ENCODE measurements at places on chromosomes 2 and 18.

DNA sequence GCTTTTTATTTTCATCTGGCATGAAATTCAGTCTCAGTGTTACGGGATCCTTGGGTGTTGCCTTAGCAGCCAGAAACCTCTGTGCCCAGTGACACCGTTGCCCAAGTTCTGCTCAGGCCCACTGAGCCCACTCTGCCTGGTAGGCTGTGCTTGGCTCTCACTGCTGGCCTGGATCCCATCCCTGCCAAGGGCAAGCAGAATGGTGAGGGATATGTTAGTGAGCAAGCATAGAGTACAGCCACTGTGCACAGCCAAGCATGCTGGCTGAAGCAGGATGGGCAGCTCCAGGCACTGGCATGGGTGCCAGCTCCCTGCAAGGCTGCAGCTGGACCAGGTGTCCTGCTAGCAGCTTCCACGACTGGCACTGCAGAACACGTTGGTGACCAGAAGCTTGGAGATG is 194.7 kb upstream of the TFPI start:
- DNase-seq, result no peak

DNA sequence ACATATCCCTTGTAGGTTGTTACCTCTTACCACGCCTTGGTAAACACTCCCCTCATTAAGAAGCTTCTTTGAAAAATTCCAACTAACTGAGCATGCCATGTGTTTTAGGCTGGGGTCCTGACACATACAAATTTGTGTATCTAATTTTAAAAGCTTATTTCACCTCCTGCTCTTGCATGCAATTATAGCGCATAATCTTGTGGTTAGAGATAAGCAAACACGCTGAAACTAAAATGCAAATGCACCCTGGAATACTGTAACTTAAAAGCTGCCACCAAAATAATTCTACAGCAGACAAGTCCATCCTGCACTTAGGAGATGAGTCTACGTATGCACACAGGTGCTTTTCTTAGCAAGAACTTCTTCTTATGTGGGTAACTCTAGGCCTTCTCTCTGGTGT is 990.2 kb downstream of the TSN start:
- DNase-seq, result no peak

GRCh38 chr2:96267159-96267971 is 1.3 kb downstream of the CIAO1 start:
- peak; percentile 39 for DNase-seq

GRCh38 chr2:152694161-152694661 is 23.1 kb downstream of the PRPF40A start:
- DNase-seq, result no peak

GRCh38 chr18:49751427-49752094 is 61.8 kb downstream of the ACAA2 start:
- DNase-seq, result no peak

DNA sequence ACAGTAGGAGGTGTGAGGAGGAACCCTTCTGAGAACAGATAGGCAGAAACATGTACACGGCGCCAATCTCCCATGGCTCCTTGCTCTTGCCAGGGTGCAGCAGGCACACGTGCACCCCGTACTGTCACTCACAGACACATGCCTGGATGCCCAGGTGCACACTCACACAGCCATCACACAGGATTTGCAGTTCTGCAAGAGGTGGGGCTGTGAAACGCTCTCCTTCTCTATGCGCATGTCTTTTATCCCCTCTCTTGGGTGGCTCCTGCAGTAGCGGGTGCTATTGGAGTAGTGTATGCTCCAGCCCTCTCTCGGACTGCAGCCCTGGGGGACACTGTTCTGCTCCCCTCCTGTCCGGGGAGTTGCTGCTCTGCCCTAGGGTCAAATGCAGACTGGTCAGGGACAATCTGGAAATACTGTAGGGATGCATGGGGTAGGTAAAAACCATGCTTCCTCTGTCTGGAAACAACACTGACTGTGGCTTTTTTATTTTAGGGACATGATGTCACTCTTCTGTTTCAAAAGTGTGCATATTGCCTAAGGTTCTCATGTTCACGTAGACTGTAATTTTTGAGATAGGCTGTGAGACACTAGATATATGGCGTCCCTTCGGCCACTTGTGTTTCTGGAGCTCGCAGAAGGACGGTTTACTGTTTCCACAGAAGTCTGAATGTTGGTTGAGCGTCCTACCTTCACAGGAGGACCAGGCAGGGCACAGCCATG is 118.5 kb downstream of the PRKCE start:
- DNase-seq, result no peak

DNA sequence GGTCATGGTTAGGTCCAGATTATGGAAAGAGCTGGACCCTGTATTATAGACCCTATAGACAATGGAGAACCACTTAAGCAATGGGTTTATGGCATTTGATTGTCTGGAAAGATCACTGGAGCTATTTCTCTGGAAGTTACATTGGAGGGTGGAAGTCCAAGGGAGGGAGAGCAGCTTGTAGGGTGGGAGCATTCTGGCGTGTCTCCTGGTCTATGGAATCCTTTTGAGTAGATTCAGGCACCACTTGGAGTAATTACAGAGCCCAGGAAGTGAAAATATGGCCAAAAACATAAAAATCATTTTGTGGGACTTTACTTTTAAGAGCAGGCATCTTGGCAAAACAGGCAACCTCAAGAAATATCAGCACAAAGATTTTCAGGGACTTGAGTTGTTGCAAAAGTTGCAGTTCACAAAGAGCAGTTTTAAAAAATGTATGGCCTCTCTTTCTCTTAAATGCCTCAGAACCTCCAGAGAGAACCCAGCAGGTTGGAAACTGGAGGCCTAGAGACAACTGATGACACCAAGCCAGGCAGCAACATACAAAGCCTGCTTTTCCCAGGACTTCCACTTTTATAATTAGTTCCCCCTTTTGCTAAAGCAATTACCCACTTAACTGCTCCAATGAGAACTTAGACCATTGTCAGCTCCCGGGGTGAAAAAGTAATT is 331.0 kb downstream of the MYCN start:
- no peak for DNase-seq

DNA sequence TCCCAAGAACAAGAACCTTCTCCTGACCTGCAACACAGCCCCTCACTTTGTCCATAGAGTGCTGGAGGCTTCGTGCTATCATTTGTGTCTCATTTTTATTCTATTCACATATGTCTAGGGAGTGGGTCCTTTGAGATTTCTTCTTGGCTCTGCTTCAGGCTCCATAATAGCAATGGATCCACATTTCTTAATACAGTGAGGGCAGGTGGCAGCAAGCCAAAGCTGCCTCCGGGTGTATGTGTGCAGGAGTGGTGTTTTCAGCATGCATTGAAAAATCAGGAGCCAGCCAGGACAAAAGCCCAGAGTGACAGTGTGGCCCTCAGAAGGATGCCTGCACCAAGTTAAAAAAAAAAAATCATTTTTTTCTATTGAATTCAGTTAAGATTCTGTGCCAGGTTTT is 115.1 kb upstream of the PELI1 start:
- no peak for DNase-seq

DNA sequence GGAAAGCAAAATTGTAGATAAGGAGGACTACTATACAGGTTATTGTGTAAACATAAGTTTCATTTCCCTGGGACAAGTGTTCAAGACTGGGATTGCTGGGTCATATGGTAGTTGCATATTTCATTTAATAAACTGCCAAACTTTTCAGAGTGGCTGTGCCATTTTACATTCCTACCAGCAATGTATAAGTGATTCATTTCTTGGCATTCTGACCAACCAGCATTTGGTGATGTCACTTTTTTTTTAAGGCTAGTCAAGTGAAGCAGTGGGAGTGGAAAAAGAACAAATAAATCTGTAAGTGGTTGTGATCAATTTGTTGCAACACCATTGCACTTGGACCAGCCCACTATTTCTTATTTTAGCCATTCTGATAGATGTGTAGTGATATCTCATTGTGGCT is 5.2 kb upstream of the CHCHD5 start:
- no peak for DNase-seq

DNA sequence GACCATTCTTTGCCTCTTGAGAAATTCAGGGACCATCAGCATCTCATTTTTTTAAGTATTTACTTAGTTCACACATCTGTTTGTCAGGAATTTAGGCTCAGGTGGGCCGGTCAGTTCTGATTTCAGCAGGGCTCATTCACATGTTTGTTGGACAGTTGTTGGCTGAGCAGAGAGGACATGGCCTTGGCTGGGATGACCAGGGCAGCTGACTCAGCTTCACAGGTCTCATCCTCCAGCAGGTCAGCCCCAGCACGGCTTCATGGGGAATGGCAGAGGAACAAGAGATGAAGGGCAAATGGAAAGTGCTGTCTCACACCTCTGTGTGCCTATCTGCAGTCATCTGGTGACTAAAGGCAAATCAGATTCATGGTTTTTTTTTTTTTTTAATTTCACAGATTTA is 136.1 kb upstream of the TMEM200C start:
- no peak for DNase-seq

GRCh38 chr2:201880579-201880978 is 74.2 kb downstream of the CDK15 start:
- DNase-seq, result no peak

DNA sequence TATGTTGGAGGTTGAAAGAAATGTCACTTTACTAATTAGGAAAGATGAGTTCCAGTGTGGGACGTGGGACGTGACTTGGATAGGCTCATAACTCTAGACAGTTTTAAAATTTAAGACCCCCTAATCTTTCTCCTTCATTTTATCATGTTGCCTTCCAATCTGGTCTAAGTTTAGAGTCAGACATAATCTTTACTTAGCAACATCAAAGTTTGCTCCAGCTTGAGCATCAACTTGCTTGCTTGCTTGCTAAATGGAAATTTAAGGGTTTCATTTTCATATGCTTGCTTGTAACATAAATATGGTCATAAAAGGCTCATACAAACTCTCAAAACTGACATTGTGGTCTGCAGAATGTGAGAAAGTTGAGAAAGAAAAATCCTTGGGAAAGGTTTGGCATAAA is 428.9 kb downstream of the EPHA4 start:
- DNase-seq, result no peak

GRCh38 chr18:36095936-36096519 is 28.7 kb upstream of the RPRD1A start:
- DNase-seq, result peak; percentile 71

- no peak for DNase-seq
Measured at GRCh38 chr2:27158468-27158867, 9.7 kb downstream of the TCF23 start.

DNA sequence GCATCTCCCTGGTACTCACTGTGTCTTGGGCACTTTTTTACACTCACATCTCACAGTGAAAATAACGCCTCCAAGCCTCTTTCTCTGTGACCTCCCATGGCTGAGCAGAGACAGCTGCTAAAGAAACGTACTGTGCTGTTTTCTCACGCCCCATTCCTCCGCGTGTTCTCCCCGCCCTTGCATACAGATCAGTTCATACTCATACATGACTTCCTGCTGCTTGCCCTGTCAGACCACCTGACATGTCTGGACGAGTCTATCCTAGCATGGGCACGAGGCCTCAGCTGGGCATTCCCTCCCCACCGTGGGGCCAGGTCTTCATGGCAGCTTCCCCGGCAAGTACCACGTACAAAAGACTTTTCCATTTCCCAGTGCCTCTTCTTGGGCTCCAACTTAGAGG is 21.2 kb upstream of the IL1A start:
- DNase-seq, result no peak

GRCh38 chr2:28451793-28452533 is 43.9 kb upstream of the PLB1 start:
- DNase-seq, result no peak

- DNase-seq, result no peak
Measured at GRCh38 chr2:146950911-146951310, 893.9 kb upstream of the ACVR2A start.

DNA sequence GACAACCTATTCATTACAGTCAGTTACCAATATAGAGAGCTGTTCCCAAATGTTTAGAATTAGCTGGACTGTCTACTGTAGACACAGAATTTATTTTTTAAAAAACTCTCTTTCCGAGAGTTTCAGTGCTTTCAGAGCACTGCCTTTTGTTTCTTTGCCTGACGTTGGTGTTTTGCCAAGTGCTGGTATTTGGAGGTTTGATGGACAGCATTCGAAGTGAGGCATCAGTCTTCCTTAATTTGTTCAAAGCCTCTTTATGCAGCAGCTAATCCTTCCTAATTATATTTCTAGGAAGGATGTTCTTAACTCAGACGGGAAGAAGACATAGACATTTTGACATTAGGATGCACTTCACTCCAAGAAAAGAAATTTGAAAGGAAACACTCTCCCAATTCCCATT is 83.2 kb downstream of the LTBP1 start:
- DNase-seq, result no peak

DNA sequence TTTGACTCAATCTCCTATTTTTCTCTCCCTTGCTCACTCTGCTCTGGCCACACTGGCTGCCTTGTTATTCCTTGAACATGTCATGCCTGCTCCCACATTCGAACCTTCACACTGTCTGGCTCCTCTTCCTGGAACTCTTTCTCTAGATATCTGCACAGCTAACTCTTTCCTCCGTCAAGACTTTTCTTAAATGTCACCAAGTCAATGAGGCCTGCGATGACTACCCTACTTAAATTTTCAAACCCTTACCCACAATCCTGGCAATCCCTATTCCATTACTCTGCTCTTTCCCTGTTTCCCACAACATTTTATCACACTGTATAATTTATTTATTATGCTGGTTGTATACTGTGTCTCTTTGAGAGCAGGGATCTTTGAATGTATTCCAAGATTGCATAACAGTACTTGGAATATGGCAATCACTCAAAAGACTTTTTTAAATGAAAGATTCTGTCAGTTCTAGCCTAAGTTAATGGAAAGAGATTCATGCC is 206.2 kb downstream of the SRBD1 start:
- no peak for DNase-seq

- DNase-seq, result peak; percentile 63
Measured at GRCh38 chr2:192029089-192029488, 165.6 kb downstream of the TMEFF2 start.

GRCh38 chr2:62343206-62343605 is 147.3 kb downstream of the B3GNT2 start:
- DNase-seq, result no peak

DNA sequence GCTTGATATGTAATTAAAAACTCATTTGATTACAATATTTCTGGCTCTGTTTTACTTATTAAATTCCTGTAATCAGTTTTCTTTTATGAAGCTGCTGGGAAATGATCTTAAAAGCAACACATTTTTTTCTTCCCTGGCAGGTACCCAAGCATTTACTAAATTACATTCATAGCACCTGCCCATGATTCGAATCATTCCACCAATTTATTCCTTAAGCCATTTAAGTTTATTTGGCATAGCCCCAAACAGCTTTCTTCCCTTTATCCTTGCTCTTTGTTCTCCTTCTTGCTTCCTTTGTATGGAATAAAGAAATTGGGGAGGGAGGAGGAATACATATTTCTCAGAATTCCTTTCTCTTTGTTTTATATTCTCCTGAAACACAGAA is 241.3 kb downstream of the AGPS start:
- DNase-seq, result no peak

DNA sequence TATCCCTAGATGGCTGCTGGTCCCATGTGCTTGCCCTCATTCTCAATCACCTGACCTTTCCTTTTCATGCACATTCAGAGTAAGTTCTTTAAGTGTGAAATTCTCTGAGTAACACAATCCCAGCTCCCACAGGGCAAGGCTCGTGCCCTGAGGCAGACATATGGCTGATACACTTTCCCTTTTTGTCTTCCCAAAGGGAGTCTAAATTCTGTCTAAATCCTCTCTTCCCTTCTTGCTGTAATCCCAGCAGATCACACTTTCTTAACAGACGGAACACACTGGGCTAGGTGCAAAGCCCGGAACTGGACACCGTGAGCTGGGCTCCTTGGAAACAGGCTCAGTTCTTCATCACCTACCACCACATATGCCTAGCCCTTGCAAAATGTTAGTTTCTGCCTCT is 147.6 kb downstream of the GALNT14 start:
- DNase-seq, result no peak

- DNase-seq, result no peak
Measured at GRCh38 chr2:226739545-226740030, 60.0 kb downstream of the IRS1 start.

Measured in HCT116 (cell line).